ENCODE measurements at places on chromosomes 6 and 20.

DNA sequence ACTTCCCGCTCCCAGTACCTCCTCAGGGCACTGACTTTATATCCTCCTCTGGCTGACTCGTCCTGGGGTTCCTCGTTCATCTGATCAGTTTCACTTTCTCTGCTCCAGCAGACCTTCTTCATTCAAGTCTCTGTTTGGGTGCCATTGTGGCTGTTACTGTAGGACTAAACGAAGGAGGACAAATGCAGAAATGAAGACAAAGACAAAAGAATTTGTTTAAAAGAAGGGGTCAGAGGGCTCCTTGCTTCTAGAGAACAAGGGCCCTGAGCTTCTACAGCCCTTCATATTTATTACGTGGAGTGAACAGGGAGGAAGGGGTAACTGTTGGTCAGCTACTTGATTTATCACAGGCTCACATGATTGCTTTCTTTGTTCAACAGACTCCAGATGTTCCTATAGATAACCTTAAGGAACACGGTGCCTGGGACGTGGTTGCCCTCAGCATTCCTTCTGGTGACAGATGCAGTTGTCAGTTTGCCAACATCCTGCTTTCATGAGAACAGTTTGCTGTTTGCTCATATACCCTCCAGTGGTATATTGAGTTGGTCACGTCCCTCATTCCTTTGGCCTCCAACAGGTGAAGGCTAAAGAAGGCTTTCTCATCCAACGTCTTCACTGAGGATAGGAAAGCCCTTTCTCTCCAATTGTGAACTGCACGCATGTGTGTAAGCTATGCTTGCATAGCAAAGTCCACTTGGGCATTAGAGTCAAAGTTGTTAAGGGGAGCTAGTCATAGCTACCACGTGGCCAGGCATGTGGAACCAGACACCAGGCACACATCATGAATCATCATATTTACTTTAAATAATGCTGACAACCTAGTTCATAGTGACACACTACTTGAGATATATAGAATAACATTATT lies 69.1 kb upstream of the BTN3A2 start:
- no peak for DNase-seq

GRCh38 chr20:47740121-47740861 lies 45.0 kb downstream of the SULF2 start:
- no peak for DNase-seq

DNA sequence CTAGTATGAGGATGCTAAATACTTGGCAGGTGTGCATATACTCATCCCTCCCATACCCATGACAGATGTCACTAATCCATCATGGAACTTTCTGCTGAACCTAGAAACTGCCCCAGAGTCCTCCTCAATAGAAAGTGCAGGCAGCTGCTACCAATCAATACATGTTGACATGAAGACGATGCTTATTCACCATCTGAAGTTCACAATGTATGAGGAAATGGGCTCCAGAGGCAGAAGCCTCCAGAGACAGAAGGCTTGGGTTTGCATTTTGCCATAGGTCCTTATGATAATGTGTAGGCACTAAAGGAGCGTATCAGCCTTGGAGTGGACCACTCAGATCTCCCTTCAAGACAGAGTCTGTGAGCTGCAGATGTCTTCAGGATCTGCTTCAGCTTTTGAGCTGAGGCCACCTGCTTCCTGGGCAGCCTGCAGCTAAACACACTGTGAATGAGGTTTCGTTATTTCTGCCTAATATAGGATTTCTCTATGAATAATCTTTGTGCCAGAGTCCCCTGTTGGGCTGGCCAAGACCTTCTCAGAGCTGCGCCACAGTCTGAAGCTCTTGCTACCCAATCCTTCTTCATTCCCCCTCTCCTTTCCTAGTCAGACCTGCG lies 7.5 kb upstream of the KIAA1755 start:
- DNase-seq, result no peak

GRCh38 chr6:34792605-34793500 lies 970 bp downstream of the BLTP3A start:
- peak; percentile 52 for DNase-seq

GRCh38 chr20:44407402-44408184 lies 52.1 kb downstream of the HNF4A start:
- DNase-seq, result no peak

GRCh38 chr6:21375151-21376116 lies 218.1 kb upstream of the SOX4 start:
- DNase-seq, result no peak

GRCh38 chr20:57696401-57696961 lies 13.3 kb downstream of the PMEPA1 start:
- DNase-seq, result no peak

GRCh38 chr6:6283746-6284145 lies 36.7 kb downstream of the F13A1 start:
- no peak for DNase-seq

- DNase-seq, result no peak
Measured at GRCh38 chr6:22205266-22205665, 91.6 kb downstream of the PRL start.

DNA sequence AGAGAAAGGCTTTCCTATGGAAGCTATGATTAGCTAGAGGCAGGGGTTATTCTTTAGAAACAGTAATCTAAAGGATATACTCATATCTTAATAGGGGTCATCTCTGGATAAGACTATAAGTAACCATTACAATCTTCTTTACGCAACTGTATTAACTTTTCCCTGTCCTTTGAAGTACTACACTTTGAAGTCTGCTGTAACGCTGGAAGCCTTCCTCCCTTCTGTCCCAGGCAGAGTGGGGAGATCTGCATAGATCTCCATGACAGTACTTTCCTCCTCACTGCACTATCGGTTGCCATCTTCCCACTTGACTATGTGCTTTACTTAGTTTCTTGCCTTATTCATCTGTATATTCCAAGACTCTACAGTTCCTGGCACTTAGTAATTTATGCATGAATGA lies 20.1 kb downstream of the SLC35B3 start:
- DNase-seq, result no peak

DNA sequence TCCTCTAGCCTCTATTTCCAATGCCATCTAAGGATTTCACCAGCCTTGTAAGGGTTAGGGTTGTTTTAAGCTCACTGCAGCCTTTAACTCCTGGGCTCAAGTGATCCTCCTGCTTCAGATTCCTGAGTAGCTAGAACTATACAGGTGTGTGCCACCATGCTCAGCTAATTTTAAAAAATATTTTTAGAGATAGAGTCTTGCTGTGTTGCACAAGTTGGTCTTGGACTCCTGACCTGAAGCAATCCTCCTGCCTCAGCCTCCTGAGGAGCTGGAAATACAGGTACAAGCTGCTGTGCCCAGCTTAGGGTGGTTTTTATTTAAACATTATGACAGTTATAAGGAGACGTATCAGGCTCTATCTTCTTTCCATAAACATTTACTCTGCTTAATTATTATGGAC lies 26.5 kb downstream of the ANKRD6 start:
- no peak for DNase-seq

DNA sequence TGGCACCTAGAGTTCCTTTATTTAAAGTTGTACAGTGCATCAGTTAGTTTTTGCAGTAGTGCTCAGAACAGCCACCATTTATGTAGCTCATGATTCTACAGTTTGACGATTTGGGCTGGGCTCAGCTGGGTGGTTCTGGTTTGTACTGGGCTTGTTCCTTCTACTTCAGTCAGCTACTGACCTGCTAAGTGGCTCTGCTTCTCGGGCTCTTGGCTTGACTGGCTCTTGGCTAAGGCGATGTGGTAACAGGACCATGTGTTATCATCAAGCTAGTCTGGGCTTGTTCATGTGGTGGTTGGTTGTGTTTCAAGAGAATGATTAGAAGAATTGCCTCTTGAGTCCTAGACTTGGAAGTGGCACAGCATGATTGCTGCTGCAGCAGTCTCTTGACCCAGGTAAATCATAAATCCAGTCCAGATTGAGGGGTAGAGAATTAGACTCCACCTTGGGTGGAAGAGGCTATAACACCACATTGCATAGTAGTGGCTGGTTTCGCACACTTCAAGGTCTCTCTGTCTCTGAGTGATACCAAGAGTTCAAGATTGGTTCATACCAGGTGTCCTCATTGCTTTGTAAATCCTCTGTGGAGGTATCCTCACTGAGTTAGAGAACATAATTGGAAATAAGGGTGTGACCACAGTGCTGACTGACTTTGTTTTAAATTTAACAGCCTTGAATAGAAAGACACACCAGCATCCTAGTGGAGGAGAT lies 253.0 kb downstream of the ARID1B start:
- DNase-seq, result no peak

DNA sequence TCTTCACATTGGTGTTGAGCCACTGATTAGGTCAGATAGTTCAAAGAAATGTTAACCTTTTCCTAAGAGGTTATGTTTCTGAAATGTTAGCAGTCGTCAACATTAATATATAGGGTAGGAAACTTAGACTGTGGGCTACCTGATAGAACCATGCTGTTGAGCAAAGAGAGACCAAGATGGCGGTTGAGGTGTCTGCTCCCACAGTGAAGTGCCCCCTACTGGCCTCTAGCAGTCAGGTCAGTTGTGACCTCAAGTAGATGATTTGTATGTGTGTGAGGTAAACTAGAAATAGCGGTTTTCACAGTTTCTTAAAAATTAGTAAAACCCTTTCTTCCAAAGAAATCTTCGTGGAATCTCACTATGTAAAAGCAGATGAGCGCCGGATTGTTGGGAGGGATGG lies 40.3 kb downstream of the MTHFD1L start:
- DNase-seq, result peak; percentile 23

DNA sequence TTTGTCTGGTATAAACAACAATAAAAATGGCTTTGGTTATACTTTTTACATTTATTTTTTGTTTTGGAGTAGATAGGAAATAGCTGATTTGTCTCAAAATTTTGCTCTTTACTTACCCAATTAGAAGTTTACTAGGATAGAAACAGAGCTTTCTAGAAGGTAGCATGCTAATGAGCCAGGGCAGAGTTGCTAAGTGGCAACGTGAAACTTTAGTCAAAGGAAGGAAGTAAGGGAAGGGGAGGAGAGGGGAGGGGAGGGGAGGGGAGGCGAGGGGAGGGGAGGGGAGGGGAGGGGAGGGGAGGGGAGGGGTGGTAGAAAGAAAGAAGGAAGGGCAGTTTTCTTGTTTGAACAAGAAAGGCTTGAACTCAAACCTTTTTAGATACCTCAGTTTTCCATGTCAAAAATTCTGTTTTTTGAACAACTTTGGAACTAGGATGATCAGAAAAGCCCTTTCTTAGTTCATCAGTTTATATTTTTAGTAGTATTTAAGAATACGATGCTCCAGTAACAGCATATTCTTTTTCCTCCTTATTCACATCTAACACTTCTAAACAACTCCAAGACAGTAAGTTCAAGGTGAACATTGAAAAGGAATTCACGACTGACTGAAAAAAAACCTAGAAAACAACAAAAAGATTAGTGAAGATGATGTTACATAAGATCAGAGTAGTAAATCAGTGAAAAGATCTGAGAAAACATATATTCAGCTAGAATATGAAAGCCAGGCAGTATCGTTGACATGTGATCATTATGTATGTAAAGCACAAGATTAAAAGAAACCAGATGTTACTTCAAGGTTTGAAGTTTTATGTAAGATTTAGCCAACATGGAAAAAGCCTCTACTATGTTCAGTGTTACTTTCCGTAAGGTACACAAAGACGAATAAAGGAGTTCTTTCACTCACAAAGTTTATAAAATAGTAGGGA lies 263.4 kb downstream of the ARHGAP18 start:
- DNase-seq, result no peak

- no peak for DNase-seq
Measured at GRCh38 chr6:146445233-146445632, 98.4 kb upstream of the RAB32 start.

- no peak for DNase-seq
Measured at GRCh38 chr6:159760602-159761057, 1.2 kb upstream of the ACAT2 start.

DNA sequence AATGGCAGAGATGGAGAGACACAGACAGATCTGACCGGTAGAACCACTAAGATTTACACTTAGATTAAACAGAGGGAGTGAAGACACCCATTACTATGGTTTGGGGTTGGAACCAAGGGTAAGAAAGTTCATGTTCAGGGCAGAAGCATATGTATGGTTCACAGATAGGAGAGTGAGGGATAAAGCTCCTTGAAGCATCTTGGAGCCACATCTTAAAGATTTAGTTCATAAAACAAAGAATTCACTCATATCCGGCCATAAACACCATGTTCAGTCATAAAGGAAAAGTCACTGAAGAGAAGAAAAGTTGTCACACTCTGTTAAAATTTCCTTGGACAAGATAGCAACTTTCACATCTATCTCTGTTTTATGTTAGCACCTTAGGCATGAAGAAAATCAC lies 18.0 kb downstream of the STX7 start:
- DNase-seq, result no peak

DNA sequence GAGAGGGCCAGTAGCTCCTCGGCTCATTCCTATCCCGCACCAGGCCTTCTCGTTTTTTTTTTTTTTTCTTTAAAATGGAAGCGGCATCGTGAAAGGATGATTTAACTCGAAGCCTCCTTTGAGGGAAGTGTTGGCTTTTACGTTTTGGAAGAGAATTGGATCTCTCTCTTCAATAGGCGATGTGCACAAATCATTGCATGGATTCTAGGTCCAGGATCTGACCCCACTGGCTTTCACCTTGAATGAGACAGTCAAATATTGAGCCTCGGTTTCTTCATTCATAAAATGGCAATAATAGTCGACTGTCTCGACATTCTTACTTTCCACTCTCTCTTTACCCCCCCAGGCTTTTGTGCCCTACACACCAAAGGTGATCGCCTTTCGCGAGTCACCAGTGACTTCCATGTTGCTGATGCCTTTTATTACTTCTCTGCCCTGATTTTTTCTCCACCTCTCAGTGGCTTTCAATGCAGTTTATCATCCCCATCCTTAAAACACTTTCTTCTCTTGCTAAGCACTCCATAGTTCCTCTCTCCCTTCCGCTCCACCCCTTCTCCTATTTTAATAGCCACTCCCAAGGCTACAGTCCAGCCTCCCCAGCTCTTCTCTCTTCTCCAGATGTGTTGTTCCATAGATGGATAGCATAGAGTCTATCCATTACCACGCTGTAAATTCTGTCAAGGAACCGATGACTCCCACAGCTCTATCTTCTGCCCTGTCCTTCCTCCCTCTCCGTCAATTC lies 473 bp upstream of the DTNBP1 start:
- no peak for DNase-seq

DNA sequence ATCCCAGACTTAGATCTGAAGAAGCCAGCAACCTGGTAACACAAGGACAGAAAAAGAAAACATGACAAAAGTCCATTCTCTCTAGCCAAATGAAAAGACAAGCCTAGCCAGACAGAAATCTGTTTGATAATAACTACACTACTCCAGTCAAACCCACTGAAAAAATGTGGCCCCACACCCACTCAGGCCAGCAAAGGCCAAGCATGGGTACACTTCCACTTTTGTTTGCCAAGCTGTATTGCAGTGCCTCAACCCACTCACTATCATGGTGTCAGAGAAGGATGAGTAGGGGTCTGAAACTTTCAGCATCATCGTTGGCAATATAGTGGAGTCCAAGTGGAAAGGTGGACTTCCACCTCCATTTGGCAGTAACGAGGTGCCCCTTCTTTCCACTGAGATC lies 45.8 kb downstream of the EPM2A start:
- DNase-seq, result no peak

GRCh38 chr6:3355358-3356055 lies 96.8 kb downstream of the PSMG4 start:
- no peak for DNase-seq

Data from GM13976 (cell line).